Ecto neural progenitor cell (in vitro differentiated cells): ENCODE measurements at places on chromosomes 7 and 10.
A peak's percentile ranks its signal among the peaks of the same experiment; 100 is the strongest.

DNA sequence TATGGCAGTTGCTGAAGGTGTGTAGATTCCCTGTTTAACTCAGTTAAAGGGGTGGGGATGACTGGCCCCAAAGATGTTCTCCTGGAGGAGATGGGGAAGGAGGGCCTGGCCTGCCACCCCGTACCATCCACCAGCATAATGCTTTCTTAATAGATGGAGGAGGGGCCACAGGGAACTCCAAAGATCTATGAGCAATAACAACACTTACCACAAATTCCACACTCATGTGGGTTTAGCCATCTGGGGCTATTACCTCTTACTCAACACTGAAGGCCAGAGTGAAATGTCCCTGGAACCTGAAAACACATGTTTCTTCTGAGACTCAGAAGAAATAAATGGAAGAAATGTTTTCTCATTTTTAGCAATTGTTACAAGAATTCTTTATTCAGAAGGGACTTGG lies 259.0 kb downstream of the CXCL12 start:
- no peak for DNase-seq

GRCh38 chr7:67625257-67625737 lies 628.7 kb downstream of the TYW1 start:
- DNase-seq: peak; percentile 91

- no peak for DNase-seq
These were observed 12.0 kb downstream of the ECHDC3 start for GRCh38 chr10:11754173-11754572.

- no peak for DNase-seq
These were observed 38.4 kb downstream of the ATXN7L1 start for GRCh38 chr7:105837765-105838626.

DNA sequence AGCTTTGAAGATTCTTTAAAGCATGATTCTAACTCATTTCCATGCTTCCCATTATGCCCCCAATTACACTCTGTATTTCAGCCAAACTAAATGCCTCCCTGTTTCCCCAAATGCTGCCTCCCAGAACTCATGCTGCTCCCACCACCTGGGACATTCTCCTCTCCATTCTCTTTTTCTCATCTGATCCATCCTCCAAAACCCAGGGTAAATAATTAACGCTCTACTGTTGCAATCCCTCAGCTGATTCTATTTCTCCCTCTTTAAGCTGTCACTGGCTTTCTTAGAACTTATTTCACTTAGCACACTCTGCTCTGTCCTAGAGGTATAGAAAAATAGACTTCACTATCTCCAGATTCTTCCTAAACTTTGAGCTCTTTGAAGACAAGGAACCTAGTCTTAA lies 104.7 kb downstream of the ICA1 start:
- no peak for DNase-seq

DNA sequence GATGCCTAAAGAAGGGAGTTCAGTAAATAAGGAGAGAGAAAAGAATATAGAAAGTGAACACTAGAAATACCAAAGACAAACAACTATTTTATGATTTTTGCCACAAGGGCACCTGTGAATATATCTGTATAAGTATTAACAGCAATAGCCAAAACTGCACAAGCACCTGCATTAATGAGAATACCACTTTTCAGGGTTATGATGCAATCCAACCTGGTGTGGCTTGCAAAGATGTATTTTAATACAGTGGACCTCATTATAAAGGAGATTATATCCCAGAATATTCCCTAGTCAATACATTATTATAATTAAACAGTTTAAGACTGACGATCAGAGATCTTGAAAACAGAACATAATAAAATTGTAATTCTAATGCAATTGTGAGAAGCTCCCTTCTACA lies 4.0 kb downstream of the BRAF start:
- DNase-seq: no peak

- no peak for DNase-seq
These were observed 2.3 kb downstream of the GLRX3 start for GRCh38 chr10:130138479-130138866.

GRCh38 chr7:30584965-30585364 lies 9.7 kb upstream of the GARS1 start:
- no peak for DNase-seq

GRCh38 chr10:107477266-107477665 lies 312.8 kb upstream of the SORCS1 start:
- no peak for DNase-seq

GRCh38 chr10:132504501-132505272 lies 32.9 kb upstream of the INPP5A start:
- no peak for DNase-seq

GRCh38 chr7:115635376-115635775 lies 395.2 kb downstream of the TFEC start:
- no peak for DNase-seq

- no peak for DNase-seq
These were observed 7.0 kb downstream of the NAT16 start for GRCh38 chr7:101172854-101173751.

GRCh38 chr7:50353201-50353600 lies 48.7 kb downstream of the IKZF1 start:
- DNase-seq: no peak
